Suprapubic skin (tissue), 4 donors: ENCODE measurements at places on chromosomes 5 and 9. TPM values are rescaled to one million over a fixed set of nuclear protein-coding genes. Genes with fewer than 3 reads are reported as not detected.

Gene F12
- 2.3 TPM for total RNA-seq

Gene PCDHA9
- total RNA-seq, result 0.34 TPM

Gene CD14
- total RNA-seq, result 8.3 TPM

Gene COL15A1
- total RNA-seq, result 10.5 TPM

Gene ELAVL2
- total RNA-seq, result 0.53 TPM

Gene SH3TC2
- total RNA-seq, result 8.2 TPM

Gene ARID3C
- 0.34 TPM for total RNA-seq

Gene CNTNAP3B
- 83.3 TPM for total RNA-seq

Gene NR5A1
- not detected for total RNA-seq

Gene CAPSL
- not detected for total RNA-seq

Gene CCL27
- 256 TPM for total RNA-seq

Gene C9orf153
- total RNA-seq, result not detected

Gene BNIP1
- 11.1 TPM for total RNA-seq

Gene IER5L
- total RNA-seq, result 8.2 TPM

Gene FBP1
- total RNA-seq, result 4.5 TPM

Gene FIBCD1
- total RNA-seq, result not detected

Gene PROB1
- total RNA-seq, result 0.08 TPM

Gene NREP
- 8.7 TPM for total RNA-seq

Gene QRFP
- total RNA-seq, result not detected

Gene IFNA2
- total RNA-seq, result not detected

Gene GPRIN1
- 0.24 TPM for total RNA-seq

Gene DMXL1
- 79.1 TPM for total RNA-seq

Gene TNIP1
- 94.7 TPM for total RNA-seq

Gene POLE3
- 32.6 TPM for total RNA-seq

Gene STK32A
- 5.1 TPM for total RNA-seq

Gene BTNL3
- total RNA-seq, result not detected

Gene RNF183
- total RNA-seq, result not detected

Gene MYOZ3
- not detected for total RNA-seq

Gene DMRTA1
- 0.08 TPM for total RNA-seq

Gene FOXI1
- 4.3 TPM for total RNA-seq

Gene SPINK7
- 22.9 TPM for total RNA-seq

Gene PCDHGA4
- total RNA-seq, result 2.0 TPM

Gene CCDC187
- not detected for total RNA-seq

Gene TMCO6
- total RNA-seq, result 50.2 TPM

Gene PCDHGA3
- 1.3 TPM for total RNA-seq
